ENCODE measurements at places on chromosomes 5 and 9.
A peak's percentile ranks its signal among the peaks of the same experiment; 100 is the strongest.

DNA sequence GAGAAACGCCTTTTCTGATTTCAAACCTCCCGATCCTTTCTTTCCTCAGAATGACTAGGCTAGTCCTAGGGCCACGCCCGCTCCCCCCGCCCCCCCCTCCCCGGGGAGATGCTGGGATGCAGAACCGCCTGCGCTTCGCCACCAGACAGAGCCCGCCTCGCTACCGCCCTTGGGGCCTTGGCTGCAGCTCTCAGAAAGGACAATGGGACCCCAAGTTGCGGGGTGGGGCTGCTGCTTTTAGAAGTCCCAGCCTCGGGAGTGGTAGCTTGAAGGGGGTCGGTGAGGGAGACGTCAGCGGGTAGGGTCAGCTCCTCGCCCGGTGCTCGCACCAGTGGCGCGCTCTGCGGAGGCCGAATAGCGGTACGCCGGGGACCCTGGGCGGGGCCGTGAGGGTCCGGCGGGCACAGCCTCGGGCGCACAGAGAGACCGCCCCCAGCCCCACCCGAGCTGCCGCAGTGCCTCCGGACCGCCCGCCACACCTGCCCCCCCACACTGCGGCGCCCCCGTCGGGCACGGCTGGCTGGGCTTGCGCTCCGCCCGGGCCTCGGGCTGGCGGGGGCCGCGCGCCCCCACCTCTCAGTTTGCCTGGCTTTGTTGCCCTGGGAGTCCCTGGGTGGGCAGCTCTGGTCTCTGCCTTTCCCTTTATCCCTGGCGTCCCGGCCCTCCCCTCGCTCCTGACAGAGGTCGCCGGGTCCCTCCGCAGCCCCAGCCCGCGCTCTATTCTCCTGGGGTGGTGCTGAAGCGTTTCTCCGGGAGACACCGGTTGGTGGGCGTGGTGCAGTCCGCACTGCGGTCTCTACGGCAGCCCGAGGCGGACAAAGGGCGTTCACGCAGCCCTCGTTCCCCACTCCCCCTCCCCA, 1.2 kb downstream of the MAP1B start:
- no peak for DNase-seq

DNA sequence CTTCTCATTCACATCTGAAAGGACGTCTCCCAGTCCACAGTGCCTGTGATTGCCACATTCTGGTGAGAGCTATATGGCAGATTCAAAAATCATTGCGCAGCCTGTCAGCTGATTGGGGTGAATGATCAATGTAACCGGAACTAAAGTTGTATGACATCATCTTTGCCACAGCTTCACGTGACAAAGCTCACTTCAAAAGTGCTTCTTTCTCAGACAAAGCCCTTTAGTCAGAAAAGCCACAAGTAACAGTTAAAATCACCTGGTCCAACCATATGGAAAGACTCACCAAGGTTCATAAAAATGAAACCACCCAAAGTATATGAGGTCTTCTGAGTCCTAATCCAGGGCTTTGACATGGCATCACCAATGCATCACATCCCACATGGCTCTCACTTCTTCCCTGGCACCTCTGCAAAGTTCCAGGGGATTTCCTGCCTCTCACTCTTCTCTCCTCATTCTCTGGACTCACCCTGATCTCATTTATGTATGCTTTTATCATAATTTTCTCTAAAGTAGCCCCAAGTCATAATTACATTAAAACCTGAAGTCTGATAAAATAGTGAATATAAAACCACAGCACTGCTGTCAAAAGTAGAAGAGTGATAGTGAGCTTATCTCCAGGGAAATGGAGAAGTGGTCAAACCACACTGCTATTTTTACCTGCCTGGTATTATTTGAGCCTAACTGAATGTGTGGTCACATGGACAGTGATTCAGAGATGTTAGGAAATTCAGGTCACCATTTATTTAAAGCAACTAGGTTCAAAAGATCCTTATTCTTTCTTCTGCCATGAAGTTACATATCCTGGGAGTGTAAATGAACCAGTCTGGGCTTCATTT, 193.1 kb upstream of the PTGER4 start:
- peak; percentile 71 for DNase-seq

- no peak for DNase-seq
These were observed 65.9 kb downstream of the SEMA5A start for GRCh38 chr5:9479990-9480389.

DNA sequence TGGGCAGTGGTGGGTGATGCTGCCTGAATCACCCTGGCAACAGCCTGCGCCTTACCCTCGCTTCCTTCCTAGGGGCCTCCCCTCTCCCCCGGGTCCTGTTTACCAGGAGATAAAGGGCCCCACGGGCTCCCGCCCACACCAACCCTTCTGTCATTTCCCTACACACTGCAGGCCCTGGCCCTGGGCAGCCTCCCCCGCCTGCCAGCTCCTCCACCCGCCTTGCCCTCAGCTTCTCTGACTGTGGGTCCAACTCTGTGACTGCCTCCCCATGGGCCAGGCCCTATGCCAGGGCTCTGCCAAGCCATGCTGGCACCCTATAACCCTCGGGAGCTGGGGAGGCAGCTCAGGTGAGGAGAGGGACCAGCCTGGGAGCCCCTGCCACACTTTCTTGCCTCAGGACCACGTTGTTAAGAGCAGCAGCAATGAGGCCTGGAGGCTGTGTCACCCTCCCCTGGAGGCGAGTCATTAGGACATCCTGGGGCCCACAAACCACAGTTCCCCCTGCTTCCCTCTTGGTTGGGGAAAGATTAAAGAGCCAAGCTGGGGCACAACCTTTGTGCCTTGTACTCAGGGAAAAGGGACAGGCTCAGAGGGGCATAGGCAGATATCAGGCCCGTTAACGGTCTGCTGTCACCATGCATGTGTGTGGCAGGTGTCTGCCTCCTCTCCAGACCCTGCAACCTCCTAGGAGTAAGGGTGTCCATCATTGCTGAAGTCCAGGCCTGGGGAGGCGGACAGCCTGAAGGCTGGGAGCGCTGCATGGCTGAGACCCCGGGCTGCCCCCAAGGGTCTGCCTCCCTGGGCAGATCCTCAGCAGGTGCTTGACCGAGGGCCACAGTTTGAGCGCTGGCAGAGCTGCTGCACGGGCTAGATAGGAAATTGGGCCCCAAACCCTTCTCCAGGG, 2.8 kb downstream of the MGAT4B start:
- peak; percentile 41 for DNase-seq

- no peak for DNase-seq
These were observed 179.3 kb downstream of the DEPDC1B start for GRCh38 chr5:60520451-60521227.

- DNase-seq: no peak
These were observed 76.6 kb downstream of the CD180 start for GRCh38 chr5:67120032-67120431.

DNA sequence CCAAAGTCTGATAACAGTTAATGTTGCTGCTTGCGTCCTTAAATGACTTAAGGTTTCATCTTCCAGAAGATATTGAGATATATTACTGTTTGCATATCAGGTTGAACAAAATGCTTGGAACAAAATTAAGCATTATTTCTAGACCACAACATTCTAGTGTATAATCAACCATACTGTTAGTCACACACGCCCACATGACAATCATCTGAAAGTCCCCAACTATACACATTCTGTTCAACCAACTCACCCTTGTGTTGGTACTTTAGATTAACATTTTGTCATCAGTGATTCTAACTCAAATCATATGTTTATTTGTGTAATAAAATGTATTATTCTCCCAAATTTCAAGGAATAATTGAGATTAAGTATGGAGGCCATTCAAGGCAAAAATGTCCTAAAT, 47.3 kb downstream of the LURAP1L start:
- no peak for DNase-seq

- no peak for DNase-seq
These were observed 3.2 kb downstream of the ADAMTS12 start for GRCh38 chr5:33888587-33888986.

DNA sequence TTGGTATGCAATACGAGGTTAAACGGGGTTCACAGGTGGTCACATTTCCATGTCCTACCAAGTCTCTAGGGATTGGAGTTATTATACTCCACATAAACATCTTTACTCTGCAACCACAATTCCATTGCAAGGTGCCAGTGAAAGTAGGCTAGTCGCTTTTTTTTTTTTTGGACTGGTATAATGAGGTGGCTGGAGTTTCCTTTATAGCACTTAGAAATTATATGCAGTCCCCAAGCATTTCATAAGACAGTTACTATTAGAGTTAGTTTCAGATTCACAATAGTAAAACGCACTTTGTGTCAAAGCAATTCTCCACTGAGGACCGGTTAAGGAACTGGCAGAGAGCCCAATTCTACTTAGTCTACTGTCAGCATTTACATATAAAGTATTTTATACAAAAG, 1.4 kb downstream of the MEF2C start:
- DNase-seq: no peak

GRCh38 chr5:26894719-26895263, 143.6 kb downstream of the CDH9 start:
- no peak for DNase-seq

- no peak for DNase-seq
These were observed 29.7 kb upstream of the ITGA1 start for GRCh38 chr5:52758014-52758413.

GRCh38 chr9:75891771-75892215, 1.3 kb downstream of the PCSK5 start:
- DNase-seq: peak; percentile 9

GRCh38 chr5:112973904-112974303, 2.7 kb upstream of the DCP2 start:
- DNase-seq: no peak

- no peak for DNase-seq
These were observed 157.8 kb downstream of the ARHGEF28 start for GRCh38 chr5:73783828-73784227.

Data from CD4-positive, alpha-beta T cell treated with Interleukin-10 for 1 hour (primary cell).